ENCODE measurements at places on chromosomes 13 and 19.

DNA sequence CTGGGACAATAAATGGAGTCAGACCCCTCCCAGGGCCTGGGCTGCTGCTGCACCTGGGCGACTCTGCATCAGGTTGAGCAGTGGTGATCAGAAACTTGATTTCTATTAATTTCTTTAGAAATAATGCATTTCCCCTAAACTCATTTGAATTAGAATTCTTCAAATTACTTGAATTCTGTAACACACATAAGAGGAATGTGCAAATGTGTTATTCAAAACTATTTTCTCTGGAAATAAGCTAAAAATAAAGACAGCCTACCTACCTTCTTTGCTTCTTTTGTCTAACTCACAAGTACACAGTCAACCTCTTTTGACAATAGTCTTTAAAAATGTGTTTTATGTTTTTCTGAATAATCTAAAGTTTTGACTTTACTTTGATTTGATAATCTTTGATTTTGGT, 433.0 kb downstream of the KLF12 start:
- no peak for DNase-seq

DNA sequence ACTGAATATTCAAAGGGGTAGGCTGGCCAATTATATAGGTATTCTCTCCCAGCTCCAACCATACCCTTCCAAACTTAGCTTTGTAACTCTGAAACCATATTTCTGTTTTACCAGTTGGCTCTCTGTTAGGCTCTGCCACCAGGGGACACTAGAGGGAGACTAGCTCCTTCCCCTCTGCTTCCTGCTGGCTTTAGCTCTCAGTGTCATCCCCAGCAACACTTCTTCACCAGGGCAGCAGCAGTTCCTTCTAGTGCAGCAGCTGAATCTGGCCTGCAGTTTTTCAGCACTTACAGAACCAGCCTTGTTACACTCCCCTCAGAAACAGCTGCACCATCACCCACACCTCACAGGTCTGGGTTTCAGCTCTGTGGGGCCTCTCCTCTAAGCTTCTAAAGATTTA, 51.0 kb upstream of the DOCK9 start:
- no peak for DNase-seq

DNA sequence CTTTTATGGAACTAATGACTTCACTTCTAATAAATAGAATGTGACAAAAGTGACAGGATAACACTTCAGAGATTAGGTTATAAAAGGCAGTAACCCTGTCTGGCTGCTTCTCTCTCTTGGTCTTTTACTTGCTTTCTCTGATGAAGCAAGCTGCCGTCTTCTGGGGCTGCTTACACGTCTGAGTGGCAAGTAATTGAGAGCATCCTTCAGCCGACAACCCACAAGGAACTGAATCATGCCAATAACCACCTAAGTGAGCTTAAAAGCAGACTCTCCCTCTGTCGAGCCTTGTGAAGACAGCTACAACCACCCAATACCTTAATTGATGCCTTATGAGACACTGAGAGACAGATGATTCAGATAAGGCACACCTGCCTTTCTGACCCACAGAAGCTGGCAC, 1091.2 kb downstream of the SLITRK1 start:
- no peak for DNase-seq

- DNase-seq: no peak
Measured at GRCh38 chr13:86882835-86883234, 788.3 kb upstream of the SLITRK5 start.

DNA sequence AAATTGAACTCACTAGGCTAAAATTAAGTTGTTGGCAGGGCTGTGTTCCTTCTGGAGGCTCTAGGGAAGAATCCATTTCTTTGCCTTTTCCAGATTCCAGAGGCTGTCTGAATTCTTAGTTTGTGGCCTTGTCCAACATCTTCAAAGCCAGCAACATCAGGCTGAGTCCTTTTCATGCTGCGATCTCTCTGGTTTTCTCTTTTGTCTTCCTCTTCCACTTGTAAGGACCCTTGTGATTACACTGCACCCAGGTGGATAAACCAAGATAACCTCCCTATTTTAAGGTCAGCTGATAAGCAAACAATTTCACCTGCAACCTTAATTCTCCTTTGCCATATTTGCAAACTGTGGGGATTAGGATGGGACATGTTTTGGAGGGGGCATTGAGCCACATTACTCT, 11.5 kb downstream of the UTP14C start:
- no peak for DNase-seq

GRCh38 chr13:111952032-111952431, 114.9 kb upstream of the SOX1 start:
- DNase-seq: no peak

- DNase-seq: no peak
Measured at GRCh38 chr13:73369095-73369494, 310.3 kb downstream of the KLF5 start.

- DNase-seq: peak; percentile 43
Measured at GRCh38 chr13:43159026-43159461, 135.7 kb downstream of the DNAJC15 start.

DNA sequence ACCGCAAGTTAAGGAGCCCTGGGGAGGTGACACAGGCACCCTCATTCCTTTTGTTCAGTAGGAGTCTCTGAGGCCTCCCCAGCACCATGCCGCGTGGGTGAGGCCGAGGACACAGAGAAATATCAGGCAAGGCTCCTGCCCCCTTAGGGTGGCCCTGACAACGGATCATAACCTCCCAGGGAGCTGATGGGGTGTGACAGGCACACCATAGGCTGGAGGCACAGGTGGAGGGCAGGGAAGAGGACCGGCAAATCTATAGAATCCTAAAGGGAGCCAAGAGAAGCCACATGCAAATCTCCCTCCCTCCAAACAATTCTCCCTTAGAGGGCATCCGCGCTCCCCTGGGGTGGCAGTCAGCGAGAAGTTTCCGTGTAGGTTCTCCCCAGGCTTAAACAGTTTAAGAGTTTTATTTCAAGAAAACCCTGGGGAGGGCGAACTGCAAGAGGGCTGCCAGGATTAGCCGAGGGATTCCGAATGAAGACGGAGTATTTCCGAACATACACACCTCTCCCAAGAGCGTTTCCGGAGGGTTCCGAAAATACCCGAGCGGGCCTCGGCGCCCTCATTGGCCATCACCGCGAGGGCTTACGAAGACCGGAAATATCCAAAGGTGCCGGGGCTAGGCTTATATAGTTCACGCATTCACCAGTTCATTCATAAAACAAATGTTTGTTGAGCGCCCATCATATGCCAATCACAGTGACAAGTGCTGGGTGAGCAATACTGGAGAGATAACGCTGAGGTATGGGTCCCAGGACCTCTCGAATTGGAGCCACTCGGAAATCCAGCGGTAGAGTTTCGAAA, 610 bp upstream of the RPL28 start:
- peak; percentile 87 for DNase-seq

GRCh38 chr13:89897681-89898080, 1449.8 kb upstream of the MIR17HG start:
- DNase-seq: no peak

DNA sequence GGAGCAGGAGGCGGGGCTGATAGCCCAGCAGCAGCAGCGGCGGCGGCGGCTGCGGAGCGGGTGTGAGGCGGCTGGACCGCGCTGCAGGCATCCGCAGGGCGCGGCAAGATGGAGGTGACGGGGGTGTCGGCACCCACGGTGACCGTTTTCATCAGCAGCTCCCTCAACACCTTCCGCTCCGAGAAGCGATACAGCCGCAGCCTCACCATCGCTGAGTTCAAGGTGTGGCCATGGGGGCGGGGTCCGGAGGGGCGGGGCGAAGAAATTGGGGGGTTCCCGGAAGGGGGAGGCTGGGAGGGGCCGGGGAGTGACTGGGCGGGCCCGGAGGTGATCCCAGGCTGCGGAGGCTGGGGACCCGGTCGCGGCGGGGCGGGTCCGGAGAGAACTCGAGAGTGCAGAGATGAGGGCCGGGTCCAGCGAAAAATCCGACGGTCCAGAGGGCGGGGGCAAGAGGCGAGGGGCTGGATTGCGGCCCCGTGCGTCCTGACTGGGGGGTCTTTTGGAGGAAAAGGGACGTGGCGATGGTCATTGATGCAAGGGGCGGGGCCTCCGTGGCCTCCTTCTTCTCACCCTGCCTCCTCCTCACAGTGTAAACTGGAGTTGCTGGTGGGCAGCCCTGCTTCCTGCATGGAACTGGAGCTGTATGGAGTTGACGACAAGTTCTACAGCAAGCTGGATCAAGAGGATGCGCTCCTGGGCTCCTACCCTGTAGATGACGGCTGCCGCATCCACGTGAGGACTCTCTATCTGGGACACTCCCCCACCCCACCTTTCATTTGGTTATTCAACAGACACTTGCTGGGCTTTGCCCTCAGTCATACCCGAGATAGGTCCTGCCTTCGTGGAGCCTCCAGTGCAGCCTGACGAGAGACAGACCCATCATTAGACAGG, at the start of gene TBCB:
Gene TBCB (plus strand): TSS at position 16 of the 891 bp plus-strand sequence. CDS start 93 bp downstream, at position 109.
- no peak for DNase-seq

- DNase-seq: no peak
Measured at GRCh38 chr19:50178859-50179537, 15.9 kb upstream of the IZUMO2 start.

DNA sequence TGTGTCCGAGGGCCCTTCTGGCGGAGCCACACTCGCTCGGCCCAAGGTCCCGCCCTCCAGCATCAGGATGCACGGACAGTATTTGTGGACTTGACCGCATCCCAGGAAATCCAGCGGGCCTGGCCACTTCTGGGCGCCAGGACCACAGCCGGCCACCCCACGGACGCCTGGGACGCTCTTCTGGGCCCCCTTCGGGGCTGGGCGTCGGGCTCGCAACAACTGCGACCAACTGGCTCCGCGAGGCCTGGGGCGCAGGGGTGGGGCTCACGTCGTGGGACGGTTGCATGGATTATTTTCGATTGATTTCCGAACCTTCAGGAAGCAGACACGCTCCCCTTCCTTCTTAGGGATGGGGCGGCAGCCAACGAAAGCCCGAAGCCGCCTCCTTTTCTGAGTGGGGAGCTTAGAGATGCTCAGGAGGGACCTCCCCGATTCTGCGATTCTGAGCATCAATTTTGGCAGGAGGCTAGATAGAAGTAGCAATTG, 521 bp upstream of the NUP58 start:
- no peak for DNase-seq

DNA sequence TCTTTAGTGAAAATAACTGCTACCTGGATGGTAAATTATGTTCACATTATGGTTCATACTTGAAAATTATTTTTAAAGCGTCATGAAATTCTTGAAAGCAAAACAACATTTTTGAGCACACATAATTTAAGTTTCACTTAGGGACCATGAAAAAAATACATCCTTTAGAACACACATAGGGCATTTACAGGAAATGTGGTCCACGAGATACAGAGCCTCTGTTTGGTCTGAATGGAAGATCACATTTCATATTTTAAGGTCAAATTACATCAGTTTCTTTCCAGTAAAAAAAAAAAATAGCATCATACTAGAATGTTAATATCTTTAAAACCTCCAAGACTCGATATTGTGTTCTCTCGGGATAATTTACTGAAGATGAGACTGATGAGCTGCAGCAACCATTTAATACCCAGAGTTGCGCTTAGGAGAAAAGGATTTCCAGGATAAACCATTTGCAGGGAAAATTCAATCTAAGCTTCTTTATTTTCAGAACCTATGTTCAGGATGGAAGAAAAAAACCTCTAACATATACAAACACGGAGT, 720.7 kb downstream of the DIAPH3 start:
- no peak for DNase-seq

DNA sequence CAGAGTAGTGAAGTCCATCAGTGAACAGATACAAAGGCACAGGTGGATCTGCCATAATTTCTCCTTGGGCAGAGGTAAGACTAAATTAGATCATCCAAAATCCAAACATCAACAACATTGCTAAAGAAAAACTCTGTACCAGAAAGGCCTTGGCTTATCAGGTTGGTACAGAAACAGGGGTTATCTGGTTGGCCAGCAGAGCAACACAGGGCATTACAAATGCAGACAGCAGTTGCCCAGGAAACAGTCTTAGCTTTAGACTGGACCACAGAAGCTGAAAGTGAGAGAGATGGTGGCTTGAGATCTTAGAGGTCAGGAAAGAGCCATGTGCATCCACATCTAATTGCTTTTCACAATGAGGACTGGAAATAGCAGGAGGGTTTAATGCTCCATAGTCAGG, 26.6 kb upstream of the DGKH start:
- no peak for DNase-seq

- no peak for DNase-seq
Measured at GRCh38 chr19:50741179-50741933, 18.2 kb downstream of the CLEC11A start.

DNA sequence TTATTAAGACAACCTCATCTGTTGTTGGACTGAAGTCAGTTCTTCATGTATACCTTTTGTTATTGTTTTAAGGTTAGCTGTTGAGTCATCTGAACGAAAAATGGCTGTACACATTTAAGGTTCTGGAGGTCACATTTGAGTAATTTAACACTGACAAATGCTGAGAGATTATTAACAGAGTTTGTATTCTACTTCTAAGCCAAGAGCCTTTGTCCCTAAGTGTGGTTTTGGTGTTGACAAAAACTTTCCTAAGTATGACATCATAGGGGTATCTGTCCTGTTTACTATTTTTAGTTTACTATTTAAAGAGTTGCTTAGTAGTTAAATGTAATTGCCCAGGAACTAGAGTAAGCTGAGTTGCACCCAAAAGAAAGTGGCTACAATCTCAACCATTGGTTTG, 71.9 kb downstream of the CDK8 start:
- DNase-seq: no peak
